ENCODE measurements at places on chromosomes 11 and 22. TPM values are rescaled to one million over a fixed set of nuclear protein-coding genes. Genes with fewer than 3 reads are reported as not detected.

GRCh38 chr11:57241353-57241972 lies 4.4 kb upstream of the APLNR start:
- no peak overlapping the region for H3K4me3 ChIP-seq
- no peak for DNase-seq
- H3K4me1 ChIP-seq = no peaks in the 10 kb centered on the region
- H3K36me3 ChIP-seq = no peaks in the 10 kb centered on the region

DNA sequence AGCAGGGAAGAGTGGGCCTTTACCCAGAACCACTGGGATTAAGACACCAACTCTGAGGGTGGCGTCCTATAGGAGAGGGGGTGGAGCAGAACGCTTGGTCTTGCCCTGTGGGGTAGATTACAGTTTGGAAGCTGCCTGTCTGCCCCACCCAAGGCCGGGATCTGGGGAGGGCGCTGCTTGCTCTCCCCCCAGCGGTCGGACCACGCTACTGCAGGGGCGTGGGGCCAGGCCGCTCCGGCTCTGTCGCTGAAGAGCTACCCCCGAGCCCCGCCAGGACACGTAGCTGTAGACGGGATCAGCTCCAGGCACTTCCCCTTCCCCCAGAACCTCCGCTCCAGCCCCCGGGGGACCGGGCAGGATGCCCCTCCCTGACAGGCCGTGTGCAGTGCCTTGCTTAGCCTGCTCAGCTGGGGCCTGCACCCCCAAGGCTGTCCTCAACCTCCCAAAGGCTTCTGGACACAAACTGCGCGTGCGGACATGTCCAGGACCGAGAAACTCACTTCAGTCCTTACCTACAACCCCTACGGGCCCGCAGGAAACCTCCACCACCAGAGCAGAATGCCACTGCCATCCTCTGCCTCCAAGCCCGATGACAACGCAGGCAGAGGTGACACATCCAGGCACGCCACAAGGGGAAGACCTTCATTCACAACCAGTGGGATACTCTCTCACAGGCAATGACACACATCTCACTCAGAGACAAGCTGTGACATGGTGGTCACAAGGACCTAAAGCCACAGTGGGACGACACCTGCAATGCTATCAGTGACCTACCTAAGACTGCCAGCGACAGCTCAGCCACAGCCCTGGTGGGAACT lies 3.6 kb downstream of the AHNAK start:
- peak overlapping the region; percentile 84 for H3K4me3 ChIP-seq
- H3K4me1 ChIP-seq = peaks cover 77% of the 10 kb centered on the region
- H3K27ac ChIP-seq = peak overlapping the region; percentile 95
- no peaks in the 10 kb centered on the region for H3K27me3 ChIP-seq

GRCh38 chr11:61897387-61898246 lies 6.3 kb upstream of the FADS3 start:
- no peak overlapping the region for H3K27ac ChIP-seq
- no peak for DNase-seq
- no peaks in the 10 kb centered on the region for H3K36me3 ChIP-seq
- no peaks in the 10 kb centered on the region for H3K4me1 ChIP-seq
- H3K4me3 ChIP-seq = no peak overlapping the region
- no peaks in the 10 kb centered on the region for H3K27me3 ChIP-seq

GRCh38 chr11:127806501-127806900 lies 780.9 kb downstream of the ETS1 start:
- no peaks in the 10 kb centered on the region for H3K4me1 ChIP-seq
- H3K27me3 ChIP-seq = no peaks in the 10 kb centered on the region
- DNase-seq = no peak

DNA sequence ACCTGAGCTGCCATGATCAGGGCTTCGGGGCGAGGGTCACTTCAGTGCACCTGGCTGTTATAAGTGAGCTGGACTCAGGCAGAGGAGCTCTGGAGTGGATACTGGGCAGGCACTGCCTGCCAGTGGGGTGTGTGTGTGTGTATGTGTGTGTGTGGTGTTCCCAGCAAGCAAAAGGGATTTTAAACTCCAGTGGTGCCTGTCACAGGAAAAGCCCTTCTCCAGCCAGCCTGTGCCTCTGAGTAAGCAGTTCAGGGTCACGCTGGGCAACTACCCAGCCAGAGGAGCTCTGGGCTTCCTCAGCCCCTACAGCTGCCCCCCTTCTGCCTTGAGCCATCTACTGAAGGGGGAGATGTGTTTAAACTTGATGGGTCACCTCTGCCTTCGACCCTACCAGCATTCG lies 109.0 kb downstream of the OSBP2 start:
- H3K27ac ChIP-seq = no peak overlapping the region
- H3K4me3 ChIP-seq = no peak overlapping the region

DNA sequence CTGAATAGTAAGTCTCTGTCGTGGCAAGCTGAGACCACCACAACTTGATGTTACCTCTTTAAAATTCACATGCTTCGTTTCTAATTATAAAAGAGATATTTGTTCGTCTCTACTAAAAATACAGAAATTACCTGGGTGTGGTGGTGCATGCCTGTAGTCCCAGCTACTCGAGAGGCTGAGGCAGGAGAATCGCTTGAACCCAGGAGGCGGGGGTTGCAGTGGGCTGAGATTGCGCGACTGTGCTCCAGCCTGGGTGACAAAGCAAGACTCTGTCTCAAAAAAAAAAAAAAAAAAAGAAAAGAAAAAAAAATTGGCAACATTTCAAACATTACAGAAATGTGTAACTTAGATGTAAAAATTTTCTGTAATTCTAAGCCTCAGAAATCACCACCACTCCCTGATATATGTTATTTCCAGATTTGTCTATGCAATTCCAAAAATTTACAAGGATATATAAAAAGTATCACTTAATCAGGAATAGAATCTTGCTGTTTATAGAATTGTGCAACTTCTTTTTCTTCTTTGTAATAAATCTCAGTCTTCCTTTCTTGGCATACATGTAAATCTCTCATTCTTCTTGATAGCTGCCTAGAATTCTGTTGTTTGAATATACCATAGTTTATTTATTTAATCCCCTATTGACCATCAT lies 37.3 kb downstream of the C11orf96 start:
- H3K27me3 ChIP-seq = no peaks in the 10 kb centered on the region
- DNase-seq = no peak
- H3K4me1 ChIP-seq = no peaks in the 10 kb centered on the region
- no peak overlapping the region for H3K4me3 ChIP-seq
- no peaks in the 10 kb centered on the region for H3K36me3 ChIP-seq

GRCh38 chr22:24376586-24376985 lies 50.8 kb upstream of the ADORA2A start:
- H3K36me3 ChIP-seq = peaks cover 6% of the 10 kb centered on the region
- no peak overlapping the region for H3K4me3 ChIP-seq
- no peaks in the 10 kb centered on the region for H3K27me3 ChIP-seq
- no peak overlapping the region for H3K27ac ChIP-seq
- no peaks in the 10 kb centered on the region for H3K4me1 ChIP-seq

DNA sequence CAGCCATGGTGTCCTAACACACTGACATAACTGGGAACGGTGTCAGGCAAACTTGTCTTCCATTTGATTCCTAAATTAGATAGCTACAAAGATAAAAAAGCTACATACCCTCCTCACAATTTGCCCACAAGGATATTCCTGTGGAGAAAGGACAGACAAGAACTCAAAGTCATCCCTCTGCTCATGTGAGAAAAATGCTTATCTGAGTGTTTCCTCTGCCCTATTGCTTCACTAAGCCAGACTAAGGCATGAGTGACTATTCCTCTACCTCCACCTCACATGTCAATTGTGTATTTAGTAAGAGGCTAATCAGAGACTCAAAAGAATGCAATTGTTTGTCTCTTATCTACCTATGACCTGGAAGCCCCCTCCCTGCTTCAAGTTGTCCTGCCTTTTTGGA lies 247.7 kb downstream of the DDX10 start:
- no peak overlapping the region for H3K27ac ChIP-seq
- DNase-seq = no peak
- H3K36me3 ChIP-seq = no peaks in the 10 kb centered on the region
- H3K4me1 ChIP-seq = no peaks in the 10 kb centered on the region
- no peaks in the 10 kb centered on the region for H3K27me3 ChIP-seq

GRCh38 chr11:11966826-11967668 lies 41.4 kb downstream of the DKK3 start:
- no peak overlapping the region for H3K4me3 ChIP-seq
- no peaks in the 10 kb centered on the region for H3K36me3 ChIP-seq
- H3K4me1 ChIP-seq = no peaks in the 10 kb centered on the region
- no peak for DNase-seq
- no peaks in the 10 kb centered on the region for H3K27me3 ChIP-seq
- H3K27ac ChIP-seq = no peak overlapping the region

- no peak overlapping the region for H3K27ac ChIP-seq
- no peak for DNase-seq
- H3K4me3 ChIP-seq = no peak overlapping the region
- no peaks in the 10 kb centered on the region for H3K4me1 ChIP-seq
- no peaks in the 10 kb centered on the region for H3K27me3 ChIP-seq
These were observed 87.9 kb upstream of the SPON1 start for GRCh38 chr11:13874597-13874996.

DNA sequence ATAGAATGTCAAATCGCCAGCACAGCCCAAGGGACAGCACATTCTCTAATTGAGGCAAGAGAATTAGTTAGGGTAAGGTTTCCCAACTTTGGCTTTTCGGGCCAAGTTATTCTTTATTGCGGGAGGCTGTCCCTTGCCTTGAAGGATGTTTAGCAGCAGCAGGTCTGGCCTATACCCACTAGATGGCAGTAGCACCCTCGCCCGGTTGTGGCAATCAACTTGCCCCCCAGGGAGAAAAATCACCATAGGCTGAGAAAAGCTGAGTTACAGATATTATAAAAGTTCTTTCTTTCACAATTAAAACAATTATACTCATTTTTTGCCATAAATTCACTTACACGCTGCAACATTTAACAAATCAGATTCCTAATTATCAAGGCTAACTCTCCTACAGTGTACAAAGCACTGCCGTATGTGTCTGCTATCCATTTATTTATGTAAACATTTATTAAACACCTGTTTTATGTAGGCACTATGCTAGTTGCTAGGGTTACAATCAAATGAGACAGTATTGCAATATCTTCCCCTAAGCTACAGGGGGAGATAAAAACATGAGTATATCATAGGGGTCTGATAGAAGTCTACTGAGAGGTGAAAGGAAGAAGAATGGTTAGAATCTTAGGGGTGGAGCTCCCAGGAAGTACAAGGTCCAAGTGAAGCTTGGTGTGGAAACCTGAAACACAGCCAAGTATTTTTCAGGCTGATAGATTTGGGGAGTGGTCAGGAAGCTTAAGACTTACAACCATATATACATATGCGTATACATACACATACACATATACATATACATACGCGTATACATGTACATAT lies 452.3 kb downstream of the RAB38 start:
- no peaks in the 10 kb centered on the region for H3K27me3 ChIP-seq
- no peak for DNase-seq
- H3K36me3 ChIP-seq = no peaks in the 10 kb centered on the region
- no peak overlapping the region for H3K27ac ChIP-seq
- no peak overlapping the region for H3K4me3 ChIP-seq
- H3K4me1 ChIP-seq = no peaks in the 10 kb centered on the region

DNA sequence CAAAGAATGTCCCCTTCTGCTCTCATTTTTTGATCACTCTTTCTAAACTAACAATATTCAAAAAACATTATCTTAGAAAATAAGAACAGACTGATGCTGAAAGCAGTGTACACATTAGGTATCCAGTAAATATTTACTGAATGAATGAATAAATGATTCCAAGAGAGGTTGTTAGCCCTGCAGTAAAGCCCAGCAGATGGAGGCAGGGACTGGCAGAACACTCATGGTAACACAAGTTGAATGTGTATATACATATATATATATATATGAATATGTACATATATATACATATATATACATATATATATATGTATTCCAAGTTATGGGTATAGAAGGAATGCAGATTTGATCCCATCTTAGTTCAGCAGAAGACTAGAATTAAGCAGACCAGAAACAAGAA lies 546.3 kb downstream of the RAB38 start:
- no peaks in the 10 kb centered on the region for H3K36me3 ChIP-seq
- no peak overlapping the region for H3K27ac ChIP-seq
- no peak for DNase-seq
- H3K27me3 ChIP-seq = no peaks in the 10 kb centered on the region
- no peaks in the 10 kb centered on the region for H3K4me1 ChIP-seq

DNA sequence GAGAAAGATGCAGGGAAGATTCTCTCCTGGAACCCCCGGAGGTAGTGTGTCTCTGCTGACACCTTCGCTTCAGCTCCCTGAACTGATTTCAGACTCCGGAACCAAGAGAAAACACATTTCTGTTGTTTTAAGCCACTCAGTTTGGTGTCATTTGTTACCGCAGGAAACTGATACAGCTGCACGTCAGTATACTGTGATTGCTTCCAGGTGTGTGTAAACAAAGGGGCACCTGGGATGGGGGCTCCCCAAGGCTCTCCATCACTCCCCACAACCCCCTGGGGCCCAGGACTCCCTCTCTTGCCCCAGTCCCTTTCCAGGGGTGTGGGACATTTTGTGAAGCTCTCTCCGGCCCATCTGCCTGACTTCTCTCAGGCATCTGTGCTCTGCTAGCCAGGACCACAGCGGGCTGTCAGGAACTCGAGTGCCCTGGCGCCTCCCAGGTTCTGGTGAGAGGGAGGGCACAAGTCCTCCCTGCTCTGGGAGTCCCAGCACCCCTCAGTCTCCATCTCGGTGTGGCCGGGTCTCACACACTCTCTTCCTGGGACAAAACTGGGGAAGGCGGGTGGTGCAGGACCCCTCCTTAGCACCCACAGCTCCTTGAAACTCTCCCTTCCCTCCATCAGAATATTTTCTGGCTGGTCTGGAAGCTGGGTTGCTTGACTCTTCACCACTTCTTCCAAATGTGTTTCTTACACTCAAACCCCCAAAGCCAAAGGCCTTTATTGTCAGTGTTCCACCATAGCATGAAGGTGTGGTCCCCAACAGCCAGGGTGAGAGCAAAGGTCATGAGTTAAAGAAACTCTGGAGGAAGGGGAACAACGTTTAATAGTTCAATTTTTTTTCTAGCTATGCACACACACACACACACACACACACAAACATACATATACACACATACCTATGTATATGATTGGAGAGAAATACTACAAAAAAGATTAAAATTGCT lies 35.0 kb upstream of the TSKU start:
- H3K27ac ChIP-seq = no peak overlapping the region
- H3K4me3 ChIP-seq = no peak overlapping the region
- no peaks in the 10 kb centered on the region for H3K36me3 ChIP-seq
- H3K27me3 ChIP-seq = no peaks in the 10 kb centered on the region

GRCh38 chr11:36029616-36030015 lies 85.8 kb downstream of the LDLRAD3 start:
- no peaks in the 10 kb centered on the region for H3K36me3 ChIP-seq
- no peak overlapping the region for H3K4me3 ChIP-seq
- no peaks in the 10 kb centered on the region for H3K27me3 ChIP-seq
- H3K27ac ChIP-seq = no peak overlapping the region

Gene ALDH3B1
- polyA plus RNA-seq = not detected

Gene PLAAT3
- polyA plus RNA-seq = 16.4 TPM

Gene PHOX2A
- not detected for polyA plus RNA-seq

Gene KREMEN1
- polyA plus RNA-seq = 0.10 TPM

Gene BIRC3
- polyA plus RNA-seq = 50.4 TPM

Gene TCN1
- not detected for polyA plus RNA-seq

Gene MRGPRF
- polyA plus RNA-seq = not detected

Gene MGAT3
- 6.8 TPM for polyA plus RNA-seq

Gene MMP3
- not detected for polyA plus RNA-seq
